COLO829 (cell line): ENCODE measurements at places on chromosomes 16 and 17.

- DNase-seq: peak; percentile 63
Observed at GRCh38 chr16:10514369-10515055, 65.9 kb downstream of the EMP2 start.

DNA sequence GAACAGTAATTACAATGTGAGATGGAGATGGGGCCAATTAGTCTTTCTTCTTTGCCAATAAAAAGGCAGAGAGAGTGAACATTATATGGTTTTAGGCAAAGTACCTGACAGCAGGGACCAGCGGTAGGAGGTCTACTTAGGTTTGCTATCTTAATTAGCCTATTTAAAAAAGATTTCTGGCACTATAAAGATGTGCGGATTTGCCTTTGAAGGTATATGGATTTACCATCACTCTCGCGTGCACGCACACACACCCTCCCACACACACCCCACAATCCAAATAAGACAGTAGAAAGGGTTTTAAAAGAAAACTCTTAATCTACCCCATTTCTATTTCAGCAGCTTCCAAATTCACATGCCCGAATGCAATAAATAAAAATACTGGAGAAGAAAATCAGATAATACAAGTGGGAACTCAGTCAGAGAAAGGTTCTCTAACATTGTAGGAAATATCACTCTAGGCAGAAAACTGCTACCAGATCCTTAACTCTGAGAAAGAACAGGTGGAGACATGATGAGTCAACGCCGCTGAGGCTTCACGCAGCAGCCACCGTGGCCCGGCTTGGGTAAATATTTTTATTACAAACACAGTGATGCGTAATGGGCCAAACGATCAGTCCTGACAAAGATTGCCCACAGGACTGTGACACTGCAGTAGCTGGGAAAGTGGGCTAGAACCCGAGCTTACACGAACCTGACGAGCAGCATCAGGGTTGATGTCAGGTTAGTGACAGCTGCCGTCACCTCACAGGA, 66.6 kb upstream of the AXIN2 start:
- DNase-seq: no peak

DNA sequence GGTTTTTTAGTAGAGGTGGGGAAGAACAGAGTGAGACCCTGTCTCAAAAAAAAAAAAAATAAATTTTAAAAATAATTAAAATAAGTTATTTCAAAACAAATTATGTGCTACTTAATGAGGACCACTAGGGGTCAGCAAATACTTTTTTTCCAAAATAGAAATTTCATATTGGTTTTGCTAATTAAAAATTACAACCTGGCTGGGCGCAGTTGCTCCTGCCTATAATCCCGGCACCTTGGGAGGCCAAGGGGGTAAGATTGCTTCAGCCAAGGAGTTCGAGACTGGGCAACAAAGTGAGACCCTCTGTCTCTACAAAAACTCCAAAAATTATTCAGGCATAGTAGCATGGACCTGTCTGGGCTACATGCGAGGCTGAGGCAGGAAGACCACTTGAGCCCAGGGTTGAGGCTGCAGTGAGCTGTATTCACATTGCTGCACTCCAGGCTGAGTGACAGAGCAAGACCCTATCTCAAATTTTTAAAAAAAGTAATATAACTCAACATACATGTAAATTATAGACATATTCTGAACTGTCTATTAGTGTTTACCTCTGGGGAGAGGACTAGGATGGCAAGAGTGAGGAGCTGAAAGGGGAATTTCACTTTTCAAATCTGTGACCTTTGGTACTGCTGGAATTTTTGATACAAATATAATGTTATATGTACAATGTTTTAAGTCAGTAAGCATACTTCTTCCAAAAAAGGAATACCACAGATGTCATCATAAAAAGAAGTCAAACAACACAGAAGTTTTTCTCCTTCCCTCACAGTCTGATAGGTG, 8.1 kb downstream of the MEIOB start:
- DNase-seq: no peak

- DNase-seq: no peak
Observed at GRCh38 chr17:40190197-40191021, 13.1 kb downstream of the RAPGEFL1 start.

GRCh38 chr17:28500712-28501379, 5.3 kb upstream of the FOXN1 start:
- no peak for DNase-seq

GRCh38 chr16:30949650-30950515, 1.0 kb downstream of the ORAI3 start:
- DNase-seq: no peak

DNA sequence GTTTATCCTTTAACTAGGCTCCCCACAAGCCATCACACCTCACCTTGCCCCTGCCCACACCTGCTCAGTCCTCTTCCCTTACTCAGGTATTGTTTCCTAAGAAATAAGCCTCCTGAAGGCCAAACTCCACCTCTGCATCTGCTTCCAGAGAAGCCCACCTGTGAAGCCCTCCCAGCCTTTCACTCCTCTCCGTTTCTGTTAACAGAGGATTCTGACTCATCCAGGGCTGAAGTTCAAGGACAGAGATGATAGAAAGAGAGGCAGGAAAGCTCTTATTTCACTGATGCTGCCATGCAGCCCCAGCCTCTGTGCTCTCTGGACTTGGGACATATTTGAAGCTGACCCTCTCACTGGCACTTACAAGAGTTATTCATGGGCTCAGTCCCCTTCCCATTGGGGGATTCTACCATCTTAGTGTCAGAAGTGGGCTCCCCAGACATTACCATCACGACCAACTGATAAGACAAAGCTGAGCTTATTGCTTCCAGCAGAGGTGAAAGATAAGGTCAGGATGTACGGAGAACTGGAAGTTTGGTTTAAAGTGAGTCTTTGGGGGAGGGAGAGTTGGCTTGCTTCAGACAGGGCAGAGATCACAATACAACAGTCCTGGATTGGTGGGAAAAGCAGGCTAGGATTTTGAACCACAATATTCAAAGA, 35.3 kb upstream of the XYLT2 start:
- no peak for DNase-seq

GRCh38 chr17:30376621-30377452, 1.9 kb upstream of the CPD start:
- peak; percentile 28 for DNase-seq

GRCh38 chr17:71024969-71025368, 855.6 kb downstream of the KCNJ2 start:
- DNase-seq: no peak

DNA sequence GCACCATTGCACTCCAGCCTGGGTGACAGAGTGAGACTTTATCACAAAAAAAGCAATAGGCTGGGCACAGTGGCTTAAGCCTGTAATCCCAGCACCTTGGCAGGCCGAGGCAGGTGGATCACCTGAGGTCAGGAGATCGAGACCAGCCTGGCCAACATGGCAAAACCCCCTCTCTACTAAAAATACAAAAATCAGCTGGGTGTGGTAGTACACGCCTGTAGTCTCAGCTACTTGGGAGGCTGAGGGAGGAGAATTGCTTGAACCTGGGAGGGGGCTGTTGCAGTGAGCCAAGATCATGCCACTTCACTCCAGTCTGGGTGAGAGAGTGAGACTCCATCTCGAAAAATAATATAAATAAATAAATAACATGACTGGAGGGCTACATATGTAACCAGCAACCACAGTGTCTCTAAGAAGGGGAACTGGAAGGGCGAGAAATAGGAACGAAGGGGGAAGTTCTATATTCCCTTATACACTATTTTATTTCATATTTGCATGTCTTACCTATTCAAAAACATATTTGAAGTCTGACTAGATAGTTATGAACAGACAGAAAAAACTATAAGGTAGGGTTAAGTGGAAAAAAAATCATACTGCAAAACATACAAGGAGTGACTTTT, 25.9 kb downstream of the MYH11 start:
- DNase-seq: no peak

DNA sequence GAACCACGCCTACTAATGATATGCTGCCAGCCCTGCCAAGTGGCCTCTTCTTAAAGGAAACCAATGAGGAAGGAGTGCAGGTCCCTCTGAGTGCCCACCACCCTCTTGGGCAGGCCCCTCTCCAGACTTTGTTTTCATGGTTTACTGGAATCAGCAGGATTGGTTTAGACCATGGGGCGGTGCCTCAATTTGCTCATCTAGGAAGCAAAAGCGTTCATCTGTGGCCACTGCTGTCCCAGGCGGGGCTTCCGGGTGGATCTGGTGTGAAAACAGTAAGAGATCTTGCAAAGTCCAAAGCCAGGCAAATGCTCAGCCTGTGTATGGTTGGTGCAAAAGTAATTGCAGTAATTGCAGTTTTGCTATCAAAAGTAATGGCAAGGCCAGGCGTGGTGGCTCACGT, 71.3 kb downstream of the AMFR start:
- DNase-seq: no peak

- DNase-seq: no peak
Observed at GRCh38 chr16:4743226-4743878, 9.0 kb downstream of the DNAAF8 start.

DNA sequence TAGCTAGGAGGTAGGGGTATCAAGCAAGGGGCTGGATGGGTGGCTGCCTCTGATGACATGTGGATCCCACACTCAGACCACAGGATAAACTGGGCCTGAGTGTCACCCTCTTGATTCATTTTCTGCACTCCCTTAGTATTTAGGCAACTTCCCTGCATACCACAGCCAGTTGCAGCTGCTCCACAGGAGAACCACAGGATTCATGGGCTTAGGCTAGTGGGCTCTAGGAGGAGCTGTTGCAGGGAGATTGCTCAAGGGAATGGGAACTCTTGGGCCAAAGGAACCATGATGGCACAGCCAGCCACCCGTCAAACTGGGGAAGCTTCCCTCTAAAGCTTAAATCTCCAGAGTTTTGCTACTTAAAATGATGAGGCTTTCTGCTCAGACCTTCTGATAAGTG, 269.7 kb upstream of the ASIC2 start:
- no peak for DNase-seq

DNA sequence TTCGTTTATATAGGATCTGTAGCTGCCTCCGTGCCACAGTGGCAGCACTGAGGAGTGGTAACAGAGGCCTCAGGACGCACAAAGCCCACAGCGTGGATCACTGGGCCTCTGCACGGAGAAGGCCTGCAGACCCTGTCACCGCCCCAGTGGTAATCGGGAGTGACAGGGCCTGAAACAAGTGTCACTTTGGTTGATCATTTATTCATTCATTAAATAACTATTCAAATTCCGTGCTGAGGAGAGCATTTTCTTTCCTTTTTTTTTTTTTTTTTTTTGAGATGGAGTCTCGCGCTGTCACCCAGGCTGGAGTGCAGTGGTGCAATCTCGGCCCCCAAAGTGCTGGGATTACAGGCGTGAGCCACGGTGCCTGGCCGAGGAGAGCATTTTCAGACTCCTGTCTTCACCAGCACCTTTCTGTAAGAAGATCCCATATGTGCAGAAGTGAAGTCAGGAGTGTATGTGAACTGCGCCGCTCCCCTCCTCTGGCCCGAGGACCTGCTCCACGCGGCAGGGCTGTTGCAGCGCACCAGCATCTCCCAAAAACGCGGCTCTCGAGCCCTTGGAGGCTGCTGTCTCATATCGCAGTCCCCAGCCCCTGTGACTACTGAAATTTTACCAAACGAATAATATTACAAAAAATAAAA, 44.9 kb upstream of the TRAP1 start:
- no peak for DNase-seq

DNA sequence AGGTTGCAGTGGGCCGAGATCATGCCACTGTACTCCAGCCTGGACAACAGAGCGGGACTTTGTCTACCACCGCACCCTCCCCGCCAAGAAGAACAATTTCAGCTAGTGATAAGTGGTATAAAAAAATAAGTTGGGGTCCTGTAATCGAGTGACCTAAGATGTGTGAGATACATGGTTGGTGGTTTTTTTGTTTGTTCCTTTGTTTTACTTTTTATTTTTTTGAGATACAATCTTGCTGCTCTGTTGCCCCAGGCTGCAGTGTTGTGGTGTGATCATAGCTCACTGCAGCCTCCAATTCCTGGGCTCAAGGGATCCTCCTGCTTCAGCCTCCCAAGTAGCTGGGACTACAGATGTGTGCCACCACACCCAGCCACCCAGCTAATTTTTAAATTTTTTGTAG, 58.7 kb downstream of the PITPNC1 start:
- DNase-seq: no peak

DNA sequence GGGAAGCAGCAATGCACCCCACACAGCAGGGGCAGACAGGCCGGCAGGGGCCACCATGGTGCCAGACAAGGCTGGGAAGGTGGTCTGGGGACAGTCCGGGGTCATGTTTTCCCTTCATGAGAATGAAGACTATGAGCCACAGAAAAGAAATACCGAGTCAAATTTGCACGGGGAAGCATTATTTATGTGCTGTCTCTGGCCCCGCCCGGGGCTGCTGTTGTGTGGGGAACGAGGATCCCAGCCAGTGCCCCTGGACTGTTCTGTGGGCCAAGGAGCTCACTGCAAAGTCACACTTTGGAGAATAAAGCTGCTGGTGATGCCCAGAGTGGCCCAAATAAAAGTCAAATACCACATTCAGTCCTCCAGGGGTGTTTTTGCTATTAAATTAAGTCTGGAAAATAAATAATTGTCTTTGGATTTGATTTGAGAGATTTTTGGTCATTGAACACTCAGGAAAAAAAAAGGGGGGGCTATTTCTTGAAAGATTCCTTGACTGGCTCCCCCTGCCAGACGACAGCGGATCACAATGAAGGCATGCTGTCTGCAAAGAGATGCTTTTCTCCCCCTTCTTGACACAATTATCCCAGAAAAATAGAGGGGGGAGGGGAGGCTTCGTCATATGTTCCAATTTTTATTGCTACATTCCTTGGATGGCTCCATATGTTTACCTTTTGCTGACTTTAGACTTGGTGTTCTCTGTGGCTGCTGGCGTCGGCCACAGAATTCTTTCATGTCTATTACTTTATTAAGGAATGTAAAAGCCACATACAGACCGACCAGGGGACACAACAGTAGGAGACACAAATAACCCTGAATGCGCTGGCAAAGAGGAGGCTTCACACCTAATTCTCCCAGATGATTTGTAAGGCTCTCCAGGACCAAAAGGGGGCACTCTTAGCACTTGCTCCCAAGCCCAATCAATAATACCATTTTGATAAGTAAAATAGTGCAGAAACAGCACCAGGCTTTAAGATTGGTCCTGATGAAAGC, 27.1 kb upstream of the ANKFN1 start:
- no peak for DNase-seq

DNA sequence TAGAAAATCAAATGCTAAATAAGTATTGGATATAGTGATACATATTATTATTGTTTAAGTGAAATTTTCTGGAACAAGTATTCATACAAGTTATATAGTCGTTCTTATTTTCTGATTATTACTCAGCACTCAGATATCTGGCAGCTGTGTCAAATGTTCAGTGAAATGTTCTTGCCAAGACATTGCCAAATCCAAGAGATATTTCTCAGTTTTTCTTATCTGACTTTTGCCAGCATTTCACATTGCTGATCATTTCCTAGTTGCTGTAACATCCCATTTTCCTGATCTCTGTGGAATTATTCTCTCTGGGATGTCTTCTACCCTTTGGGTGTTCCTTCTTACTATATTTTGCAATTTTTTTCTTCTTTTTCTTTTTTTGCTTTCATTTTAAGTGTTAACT, 262.3 kb downstream of the KIF2B start:
- DNase-seq: no peak
